ENCODE measurements at places on chromosomes 4 and X. TPM values are rescaled to one million over a fixed set of nuclear protein-coding genes. Genes with fewer than 3 reads are reported as not detected.

GRCh38 chr4:26176598-26177149 is 144.1 kb upstream of the RBPJ start:
- peaks cover 8% of the 10 kb centered on the region for H3K4me1 ChIP-seq
- no peaks in the 10 kb centered on the region for H3K27me3 ChIP-seq

DNA sequence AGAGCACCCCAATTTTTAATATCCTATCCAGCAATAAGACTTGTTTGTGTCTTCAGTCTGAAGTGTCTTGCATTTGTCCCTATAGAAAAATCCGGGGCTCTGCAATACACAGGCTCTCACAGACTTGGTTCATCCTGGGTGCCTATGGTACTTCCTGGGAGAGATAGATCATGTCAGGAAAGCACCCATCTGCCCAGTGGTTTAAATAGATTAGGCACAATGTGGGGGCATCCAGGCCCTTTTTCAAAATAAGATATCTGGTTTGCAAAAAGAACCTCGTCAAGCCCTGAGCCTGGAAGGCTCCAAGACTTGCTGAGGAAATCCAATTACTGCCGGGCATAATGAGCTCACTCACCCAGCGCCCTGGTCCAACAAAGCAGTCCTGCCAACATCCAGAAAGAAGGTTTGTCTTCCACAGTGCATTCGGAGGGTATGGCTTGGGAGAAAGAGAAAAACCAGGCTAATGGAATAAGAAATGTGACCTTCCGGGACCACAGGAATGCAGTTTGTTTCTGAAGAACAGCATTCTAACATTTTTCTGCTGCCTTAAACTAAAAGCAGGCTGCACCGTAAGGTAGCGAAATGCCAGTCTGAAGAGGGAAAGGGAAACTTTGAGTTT is 11.6 kb downstream of the JAKMIP1 start:
- peaks cover 89% of the 10 kb centered on the region for H3K27me3 ChIP-seq
- H3K36me3 ChIP-seq, result no peaks in the 10 kb centered on the region
- H3K4me3 ChIP-seq, result no peak overlapping the region
- no peak for DNase-seq
- H3K27ac ChIP-seq, result no peak overlapping the region

DNA sequence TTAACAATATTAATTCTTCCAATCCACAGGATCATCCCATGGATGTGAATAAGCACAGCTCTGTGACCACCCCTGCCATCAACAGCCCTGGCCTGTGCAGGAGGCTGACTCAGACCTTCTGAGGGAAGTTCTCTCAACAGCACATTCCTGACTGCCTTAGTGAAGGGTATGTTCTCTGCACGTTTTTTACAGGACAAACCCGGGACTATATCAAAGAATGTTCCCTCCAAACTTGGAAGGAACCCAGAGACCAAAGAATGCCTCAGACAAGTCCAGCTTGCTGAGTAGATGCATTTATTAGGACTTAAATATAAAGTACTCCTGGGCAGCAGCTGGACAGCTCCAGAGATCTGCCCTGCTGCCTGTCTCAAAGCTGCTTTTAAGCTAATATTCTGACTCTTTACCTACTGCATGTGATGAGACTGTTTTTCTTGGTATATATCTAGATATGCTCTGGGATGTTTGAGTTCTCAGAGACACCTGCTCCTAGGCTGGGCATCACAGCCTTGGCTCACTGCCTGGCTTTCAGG is 1127.8 kb upstream of the PRKX start:
- no peak overlapping the region for H3K4me3 ChIP-seq
- peaks cover 12% of the 10 kb centered on the region for H3K4me1 ChIP-seq
- no peak overlapping the region for H3K27ac ChIP-seq
- peaks cover 6% of the 10 kb centered on the region for H3K36me3 ChIP-seq
- no peaks in the 10 kb centered on the region for H3K27me3 ChIP-seq

Gene ZNF157
- total RNA-seq, result not detected

Gene MGARP
- not detected for total RNA-seq

- no peaks in the 10 kb centered on the region for H3K36me3 ChIP-seq
- H3K4me1 ChIP-seq, result peaks cover 17% of the 10 kb centered on the region
- no peak for DNase-seq
- H3K4me3 ChIP-seq, result no peak overlapping the region
Observed at GRCh38 chrX:115367951-115368350, 78.4 kb downstream of the LUZP4 start.

- DNase-seq, result no peak
- H3K27ac ChIP-seq, result no peak overlapping the region
- peaks cover 16% of the 10 kb centered on the region for H3K36me3 ChIP-seq
- peaks cover 7% of the 10 kb centered on the region for H3K4me1 ChIP-seq
Observed at GRCh38 chr4:20724915-20725314, 24.7 kb downstream of the PACRGL start.

GRCh38 chrX:19683358-19683757 is 168.1 kb upstream of the MAP3K15 start:
- H3K4me3 ChIP-seq, result no peak overlapping the region
- no peak for DNase-seq
- H3K27me3 ChIP-seq, result no peaks in the 10 kb centered on the region
- no peak overlapping the region for H3K27ac ChIP-seq

GRCh38 chr4:15719506-15719905 is 16.6 kb downstream of the BST1 start:
- no peaks in the 10 kb centered on the region for H3K4me1 ChIP-seq
- no peaks in the 10 kb centered on the region for H3K36me3 ChIP-seq
- H3K27me3 ChIP-seq, result no peaks in the 10 kb centered on the region
- H3K4me3 ChIP-seq, result no peak overlapping the region

DNA sequence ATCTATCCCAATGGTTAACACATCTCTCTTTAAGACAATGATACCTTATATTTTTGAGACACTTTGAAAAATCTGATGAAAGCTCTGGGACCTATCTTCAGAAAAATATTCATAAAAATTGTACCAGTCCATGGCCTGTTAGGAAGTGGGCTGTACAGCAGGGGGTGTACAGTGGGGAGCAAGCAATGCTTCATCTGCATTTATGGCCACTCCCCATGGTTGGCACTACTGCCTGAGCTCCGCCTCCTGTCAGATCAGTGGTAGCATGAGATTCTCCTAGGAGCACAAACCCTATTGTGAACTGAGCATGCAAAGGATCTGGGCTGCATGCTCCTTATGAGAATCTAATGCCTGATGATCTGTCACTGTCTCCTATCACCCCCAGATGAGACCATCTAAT is 42.6 kb downstream of the C4orf51 start:
- no peak overlapping the region for H3K27ac ChIP-seq
- H3K4me1 ChIP-seq, result peaks cover 13% of the 10 kb centered on the region
- no peaks in the 10 kb centered on the region for H3K36me3 ChIP-seq
- no peak for DNase-seq
- H3K4me3 ChIP-seq, result no peak overlapping the region

DNA sequence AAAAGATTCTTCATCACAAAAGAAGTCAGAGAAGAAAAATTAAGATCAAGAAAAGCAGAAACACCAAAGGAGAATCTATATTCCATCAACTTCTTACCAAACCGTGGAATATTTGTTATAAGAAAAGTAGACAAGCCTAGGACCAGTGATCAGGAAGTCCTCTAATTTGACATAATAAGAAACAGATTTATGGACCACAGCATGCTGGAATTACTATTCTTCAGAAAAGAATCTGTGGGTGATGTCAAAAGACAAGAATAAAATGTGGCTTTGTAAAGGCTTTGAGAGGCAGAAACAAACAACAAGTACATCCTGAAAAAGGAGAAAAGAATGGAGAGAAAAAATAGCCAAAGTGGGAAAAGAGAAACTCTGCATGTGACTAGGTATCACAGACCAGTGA is 123.3 kb downstream of the SLC10A7 start:
- no peak overlapping the region for H3K4me3 ChIP-seq
- H3K36me3 ChIP-seq, result no peaks in the 10 kb centered on the region
- no peak for DNase-seq
- no peak overlapping the region for H3K27ac ChIP-seq

DNA sequence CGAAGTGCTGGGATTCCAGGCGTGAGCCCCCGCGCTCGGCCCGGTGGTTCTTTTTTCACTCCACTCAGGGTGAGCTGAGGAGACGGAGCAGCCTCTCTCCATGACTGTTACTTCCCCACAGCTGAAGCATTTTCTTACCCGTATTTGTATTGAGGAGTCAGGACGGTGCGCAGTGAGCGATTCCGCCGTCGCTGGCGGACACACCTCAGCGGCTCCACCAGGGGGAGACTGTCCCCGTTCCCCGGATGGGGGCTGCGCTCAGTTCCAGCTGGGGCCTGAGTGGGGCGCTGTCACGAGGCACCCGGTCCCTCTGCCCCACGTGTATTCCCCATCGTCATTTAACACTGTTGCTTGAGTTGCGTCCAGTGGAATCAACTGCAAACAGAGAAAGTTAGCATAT is 844.0 kb upstream of the FRG1 start:
- no peak for DNase-seq
- no peaks in the 10 kb centered on the region for H3K27me3 ChIP-seq

Gene UBE2D3
- total RNA-seq, result 235 TPM

DNA sequence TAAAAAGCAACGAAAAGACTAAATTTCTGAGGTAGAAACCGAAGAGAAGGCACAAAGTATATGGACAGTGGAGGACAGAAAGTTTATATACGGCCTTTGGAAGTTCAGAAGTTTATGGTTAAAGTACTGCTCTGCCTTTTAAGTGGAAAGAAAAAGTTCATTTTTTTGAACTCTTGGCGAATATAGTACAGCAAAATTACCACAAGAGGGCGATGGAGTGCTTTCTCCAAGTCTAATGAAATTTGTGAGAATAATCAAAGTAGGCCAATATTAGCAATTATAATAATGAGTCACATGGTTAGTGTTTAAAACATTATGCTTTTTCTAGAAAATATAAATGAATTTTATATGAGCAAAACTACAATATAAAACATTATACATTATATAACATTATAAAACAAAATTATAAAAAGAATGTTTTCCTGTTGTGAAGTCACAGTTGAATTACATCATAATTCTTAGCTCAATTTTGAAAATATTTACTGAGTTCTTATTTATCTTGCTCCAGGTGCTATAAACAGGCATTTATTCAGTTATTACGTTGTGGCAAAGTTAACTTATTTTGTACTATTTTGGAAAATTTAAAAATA is 136.2 kb upstream of the BMPR1B start:
- no peak overlapping the region for H3K4me3 ChIP-seq
- peaks cover 14% of the 10 kb centered on the region for H3K36me3 ChIP-seq
- H3K27ac ChIP-seq, result no peak overlapping the region
- peaks cover 8% of the 10 kb centered on the region for H3K4me1 ChIP-seq
- no peaks in the 10 kb centered on the region for H3K27me3 ChIP-seq

DNA sequence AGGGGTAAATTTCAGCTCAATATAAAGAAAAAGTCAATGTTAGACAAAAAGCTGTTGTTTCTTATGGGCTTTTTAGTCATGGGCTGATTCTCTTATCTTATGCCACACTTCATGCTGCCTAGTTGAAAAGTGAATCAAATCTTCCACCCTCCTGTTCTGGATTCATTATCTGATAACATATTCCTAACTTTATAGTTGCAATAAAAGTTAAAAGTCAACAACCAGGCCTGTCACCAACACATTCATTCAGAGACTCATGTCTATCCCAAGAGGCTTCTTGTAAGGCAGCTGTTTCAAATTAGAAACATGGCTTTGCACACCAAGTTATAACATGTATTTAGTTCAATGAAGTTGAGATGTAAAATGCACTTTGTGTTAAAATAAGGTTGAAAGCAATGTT is 243.8 kb downstream of the ADAMTS3 start:
- no peaks in the 10 kb centered on the region for H3K36me3 ChIP-seq
- H3K4me3 ChIP-seq, result no peak overlapping the region
- H3K27me3 ChIP-seq, result no peaks in the 10 kb centered on the region
- H3K4me1 ChIP-seq, result peaks cover 23% of the 10 kb centered on the region
- no peak for DNase-seq
- H3K27ac ChIP-seq, result no peak overlapping the region

DNA sequence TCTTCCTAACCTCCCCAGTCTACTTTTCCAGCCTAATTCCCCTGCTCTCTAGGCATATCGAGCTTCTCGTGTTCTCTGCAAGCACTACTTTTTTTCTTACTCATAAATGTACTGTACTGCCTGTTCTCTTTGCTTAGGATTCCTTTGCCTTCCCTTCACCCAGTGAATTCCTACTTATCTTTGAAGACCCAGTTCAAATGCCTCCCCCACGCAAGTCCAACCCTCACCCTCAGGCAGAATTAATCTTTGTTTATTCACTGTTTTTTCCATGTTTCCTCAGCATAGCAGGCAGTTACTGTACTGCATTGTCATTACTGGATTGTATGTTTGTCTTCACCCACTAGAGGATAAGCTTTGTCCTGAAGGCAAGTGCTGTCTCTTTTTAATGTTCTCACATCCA is 287.7 kb downstream of the BMPR1B start:
- H3K4me3 ChIP-seq, result no peak overlapping the region
- no peak for DNase-seq
- H3K27ac ChIP-seq, result no peak overlapping the region
- H3K4me1 ChIP-seq, result no peaks in the 10 kb centered on the region

DNA sequence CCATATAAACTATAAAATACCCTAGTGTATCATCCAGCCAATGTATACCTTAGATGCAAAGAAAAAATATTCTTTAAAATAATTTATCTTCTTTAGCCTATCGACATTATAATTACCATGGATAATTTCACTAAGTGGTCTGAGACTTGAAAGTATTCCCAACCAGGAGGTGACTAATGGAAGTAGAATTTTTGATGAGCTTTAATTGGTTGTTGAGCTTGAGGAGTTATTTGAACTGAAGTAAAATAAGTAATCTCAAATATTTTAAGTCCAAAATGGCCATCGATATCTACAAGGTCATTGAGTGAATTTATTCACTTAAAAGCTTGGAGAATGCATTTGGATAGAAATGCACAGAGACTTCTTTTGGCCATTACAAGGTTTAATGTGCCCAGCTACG is 436.2 kb downstream of the TLL1 start:
- no peak overlapping the region for H3K4me3 ChIP-seq
- H3K4me1 ChIP-seq, result no peaks in the 10 kb centered on the region
- H3K27me3 ChIP-seq, result no peaks in the 10 kb centered on the region
- no peaks in the 10 kb centered on the region for H3K36me3 ChIP-seq
- no peak overlapping the region for H3K27ac ChIP-seq

Gene POU4F2
- total RNA-seq, result not detected

- no peak overlapping the region for H3K4me3 ChIP-seq
- H3K4me1 ChIP-seq, result no peaks in the 10 kb centered on the region
- H3K27ac ChIP-seq, result no peak overlapping the region
- DNase-seq, result no peak
- H3K36me3 ChIP-seq, result no peaks in the 10 kb centered on the region
Observed at GRCh38 chr4:164087733-164088132, 593.2 kb downstream of the TMA16 start.

Gene PGRMC2
- total RNA-seq, result 55.5 TPM

Gene ZFP92
- total RNA-seq, result 0.22 TPM

DNA sequence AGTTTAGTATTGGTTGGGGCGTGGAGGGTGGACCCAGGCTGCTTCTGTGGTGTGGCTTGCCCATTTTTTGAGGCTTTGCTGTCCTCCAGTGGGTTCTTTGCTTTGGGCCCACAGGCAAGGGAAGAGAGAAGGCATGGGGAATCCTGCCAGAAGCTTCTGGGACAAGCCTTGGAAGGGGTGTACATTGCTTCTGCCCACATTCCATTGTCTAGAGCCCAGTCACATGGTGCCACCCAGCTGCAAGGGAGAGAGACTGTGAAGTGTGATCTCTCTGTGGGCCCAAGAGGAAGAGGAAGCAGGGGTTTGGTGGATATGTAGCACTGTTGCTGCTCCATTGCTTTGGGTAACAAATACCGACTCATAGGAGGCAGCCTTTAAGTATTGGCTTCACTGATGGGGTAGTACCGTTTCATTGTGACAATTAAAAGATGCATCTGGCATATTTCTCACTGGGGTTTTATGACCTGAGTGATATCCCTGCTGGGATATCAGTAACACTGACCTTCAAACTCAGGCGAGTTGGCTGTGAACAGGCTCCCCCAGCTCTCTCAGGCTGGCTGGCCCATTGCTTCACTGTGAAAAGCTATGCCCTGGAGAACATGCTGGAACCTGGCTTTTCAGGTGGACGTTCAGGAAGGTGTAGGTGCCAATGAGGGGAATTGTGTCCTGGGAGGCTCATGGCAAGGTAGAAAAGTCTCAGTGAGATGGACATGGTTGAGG is 85.9 kb downstream of the CLDN34 start:
- DNase-seq, result no peak
- no peaks in the 10 kb centered on the region for H3K27me3 ChIP-seq
